H1 (cell line): ENCODE measurements at places on chromosomes 5 and 9. TPM values are rescaled to one million over a fixed set of nuclear protein-coding genes. Genes with fewer than 3 reads are reported as not detected.

The ANKRD18A gene
- 4.0 and 13.2 TPM in 2 replicates for total RNA-seq

The TMEM215 gene
- 0.36 and 0.67 TPM in 2 replicates for total RNA-seq

The PCDHB6 gene
- 0.17 and 0.28 TPM in 2 replicates for total RNA-seq

The FCN2 gene
- not detected in 2 replicates for total RNA-seq

The TAF1L gene
- total RNA-seq: not detected in 2 replicates

The PLPP7 gene
- total RNA-seq: 3.4 TPM in 2 replicates

The SLC34A3 gene
- total RNA-seq: not detected in 2 replicates

The NIM1K gene
- total RNA-seq: not detected in 2 replicates

- no peaks in the 10 kb centered on the region for H3K4me1 ChIP-seq
- H3K27ac ChIP-seq: no peak overlapping the region
- no peak for DNase-seq
- no peaks in the 10 kb centered on the region for H3K36me3 ChIP-seq
- no peak overlapping the region for H3K4me3 ChIP-seq
These were observed 57.1 kb downstream of the GALNT12 start for GRCh38 chr9:98864281-98865174.

DNA sequence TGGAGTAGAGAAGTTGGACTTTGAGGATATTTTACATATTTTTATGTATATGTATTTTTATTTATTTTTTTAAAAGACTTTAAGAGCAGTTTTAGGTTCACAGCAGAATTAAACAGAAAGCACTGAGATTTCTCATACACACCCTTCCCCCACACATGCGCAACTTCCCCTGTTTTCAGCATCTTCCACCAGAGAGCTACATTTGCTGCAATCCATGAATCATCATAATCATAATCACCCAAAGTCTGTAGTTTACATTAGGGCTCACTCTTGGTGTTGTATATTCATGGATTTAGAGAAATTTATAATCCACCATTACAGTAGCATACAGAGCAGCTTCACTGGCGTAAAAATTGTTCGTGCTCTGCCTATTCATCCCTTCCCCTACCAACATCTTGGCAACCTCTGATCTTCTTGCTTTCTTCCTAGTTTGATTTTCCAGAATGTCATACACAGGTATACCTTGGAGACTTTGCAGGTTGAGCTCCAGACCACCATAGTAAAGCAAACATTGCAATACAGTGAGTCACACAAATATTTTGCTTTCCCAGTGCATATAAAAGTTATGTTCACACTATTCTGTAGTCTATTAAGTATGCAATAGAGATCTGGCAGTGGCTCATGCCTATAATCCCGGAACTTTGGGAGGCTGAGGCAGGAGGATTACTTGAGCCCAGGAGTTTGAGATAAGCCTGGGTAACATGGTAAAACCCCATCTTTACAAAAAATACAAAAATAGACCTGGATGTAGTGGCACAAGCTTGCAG lies 9.6 kb upstream of the CCDC171 start:
- no peaks in the 10 kb centered on the region for H3K4me1 ChIP-seq
- no peak overlapping the region for H3K27ac ChIP-seq
- H3K4me3 ChIP-seq: no peak overlapping the region
- DNase-seq: no peak
- no peaks in the 10 kb centered on the region for H3K36me3 ChIP-seq
- no peaks in the 10 kb centered on the region for H3K27me3 ChIP-seq

- H3K4me3 ChIP-seq: no peak overlapping the region
- H3K36me3 ChIP-seq: no peaks in the 10 kb centered on the region
- no peak overlapping the region for H3K27ac ChIP-seq
- H3K4me1 ChIP-seq: no peaks in the 10 kb centered on the region
These were observed 467.8 kb downstream of the TMEM232 start for GRCh38 chr5:110258460-110259216.

DNA sequence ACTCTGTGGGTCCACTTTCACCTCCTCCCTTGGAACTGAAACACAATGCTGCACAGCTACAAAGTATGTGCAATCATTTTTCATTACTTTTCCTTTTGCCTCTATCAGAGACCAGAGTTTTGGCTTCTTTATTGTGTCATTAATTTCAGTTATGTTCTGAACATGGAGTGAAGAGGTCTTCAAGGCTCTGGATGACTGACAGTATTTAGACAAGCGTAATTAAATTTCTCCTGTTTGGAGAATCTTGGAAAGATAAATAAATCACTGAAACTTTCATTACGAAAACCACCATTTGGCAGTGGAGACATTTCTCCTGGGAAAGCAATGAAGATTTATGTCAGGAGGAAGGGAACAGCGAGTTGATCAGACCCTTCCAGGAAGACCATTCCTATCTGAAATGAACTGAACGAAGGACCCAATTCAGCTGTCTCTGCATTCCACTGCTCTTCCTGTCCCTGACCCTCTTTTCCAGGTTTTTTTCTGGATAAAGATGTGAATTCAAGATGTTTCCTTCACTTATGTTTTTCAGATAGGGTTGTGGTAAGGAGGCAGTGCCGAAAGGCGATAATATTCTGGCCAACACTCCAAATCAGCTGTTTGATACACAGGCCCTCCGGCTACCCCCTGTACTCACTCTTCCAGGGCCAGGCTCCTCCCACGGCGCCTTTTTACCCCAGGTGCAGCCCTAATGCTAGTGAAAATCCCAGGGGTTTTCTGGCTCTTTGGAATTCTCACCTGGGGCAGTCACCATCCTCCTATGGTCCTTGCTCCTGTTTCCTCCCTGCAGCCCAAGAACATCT lies 77.2 kb upstream of the OSMR start:
- H3K27me3 ChIP-seq: no peaks in the 10 kb centered on the region
- no peak overlapping the region for H3K27ac ChIP-seq
- no peaks in the 10 kb centered on the region for H3K36me3 ChIP-seq
- H3K4me3 ChIP-seq: no peak overlapping the region
- no peak for DNase-seq
- no peaks in the 10 kb centered on the region for H3K4me1 ChIP-seq

DNA sequence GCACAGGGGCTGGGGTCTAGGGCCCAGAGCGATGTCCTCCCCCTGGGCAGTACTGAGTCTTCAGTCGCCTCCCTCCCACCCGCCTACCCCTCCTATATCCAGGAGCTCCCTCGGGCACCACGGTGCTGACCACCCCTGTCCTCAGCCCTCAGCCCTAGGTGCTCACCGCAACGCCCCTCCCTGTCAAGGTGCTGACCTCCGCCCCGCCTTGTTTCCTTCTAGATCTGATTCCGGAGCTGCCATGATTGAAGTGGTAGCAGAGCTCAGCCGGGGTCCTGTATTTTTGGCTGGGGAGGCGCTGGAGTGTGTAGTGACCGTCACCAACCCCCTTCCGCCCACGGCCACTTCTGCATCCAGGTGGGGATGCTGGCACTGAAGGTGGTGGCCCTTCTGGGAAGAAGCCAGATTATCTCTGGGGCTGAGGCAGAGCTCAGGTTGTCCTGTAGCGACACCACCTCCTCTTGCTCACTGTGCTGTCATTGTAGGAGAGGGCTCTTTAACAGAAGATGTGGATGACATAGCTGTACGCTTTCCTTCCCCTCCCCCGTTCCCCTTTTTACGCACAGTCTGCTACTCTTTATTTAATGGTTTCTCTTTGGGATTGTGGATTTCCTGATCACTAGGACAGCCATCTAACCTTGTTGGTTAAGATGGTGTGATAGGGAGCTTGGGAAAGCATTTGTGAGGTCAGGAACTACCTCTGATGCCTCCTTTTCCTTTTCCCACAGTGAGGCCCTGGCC lies 598 bp downstream of the RGP1 start:
- no peaks in the 10 kb centered on the region for H3K27me3 ChIP-seq
- no peak for DNase-seq
- peak overlapping the region; percentile 98 for H3K4me3 ChIP-seq

GRCh38 chr5:17991775-17992174 lies 357.5 kb downstream of the TAF11L14 start:
- H3K27me3 ChIP-seq: no peaks in the 10 kb centered on the region
- H3K4me3 ChIP-seq: no peak overlapping the region
- no peaks in the 10 kb centered on the region; the same call in 1 of the 2 replicates for H3K4me1 ChIP-seq
- no peaks in the 10 kb centered on the region for H3K36me3 ChIP-seq
- no peak overlapping the region for H3K27ac ChIP-seq
- no peak for DNase-seq

GRCh38 chr5:84564321-84565075 lies 179.8 kb upstream of the EDIL3 start:
- no peak overlapping the region for H3K4me3 ChIP-seq
- H3K27me3 ChIP-seq: no peaks in the 10 kb centered on the region
- DNase-seq: no peak
- no peaks in the 10 kb centered on the region for H3K36me3 ChIP-seq
- no peak overlapping the region for H3K27ac ChIP-seq

- no peaks in the 10 kb centered on the region for H3K36me3 ChIP-seq
- no peak for DNase-seq
These were observed 1.1 kb downstream of the SLC35A4 start for GRCh38 chr5:140565780-140566095.

GRCh38 chr5:173793648-173794548 lies 94.3 kb upstream of the CPEB4 start:
- H3K27me3 ChIP-seq: no peaks in the 10 kb centered on the region
- H3K4me1 ChIP-seq: no peaks in the 10 kb centered on the region
- H3K36me3 ChIP-seq: no peaks in the 10 kb centered on the region; the same call in 1 of the 2 replicates
- H3K27ac ChIP-seq: no peak overlapping the region
- no peak overlapping the region for H3K4me3 ChIP-seq
- DNase-seq: no peak

DNA sequence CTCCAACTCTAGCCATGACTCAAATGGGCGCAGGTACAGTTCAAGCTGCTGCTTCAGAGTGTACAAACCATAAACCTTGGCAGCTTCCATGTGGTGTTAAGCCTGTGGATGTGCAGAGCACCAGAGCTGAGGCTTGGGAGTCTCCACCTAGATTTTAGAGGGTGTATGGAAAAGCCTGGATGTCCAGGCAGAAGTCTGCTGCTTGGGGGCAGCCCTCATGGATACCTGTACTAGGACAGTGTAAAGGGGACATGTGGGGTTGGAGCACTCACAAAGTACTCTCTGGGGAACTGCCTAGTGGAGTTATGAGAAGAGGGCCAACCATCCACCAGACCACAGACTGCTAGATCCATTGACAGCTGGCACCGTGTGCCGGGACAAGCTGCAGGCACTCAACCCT lies 273.5 kb upstream of the ST8SIA4 start:
- H3K27ac ChIP-seq: no peak overlapping the region
- no peaks in the 10 kb centered on the region for H3K36me3 ChIP-seq
- H3K4me1 ChIP-seq: no peaks in the 10 kb centered on the region
- H3K4me3 ChIP-seq: no peak overlapping the region

- H3K27ac ChIP-seq: no peak overlapping the region
- DNase-seq: no peak
- no peaks in the 10 kb centered on the region for H3K36me3 ChIP-seq
- no peaks in the 10 kb centered on the region for H3K4me1 ChIP-seq
- no peak overlapping the region for H3K4me3 ChIP-seq
These were observed 634.3 kb downstream of the PDE4D start for GRCh38 chr5:59259237-59259636.

GRCh38 chr5:73318308-73318719 lies 130.3 kb downstream of the FOXD1 start:
- no peak overlapping the region for H3K27ac ChIP-seq
- H3K4me3 ChIP-seq: no peak overlapping the region
- no peak for DNase-seq
- no peaks in the 10 kb centered on the region for H3K36me3 ChIP-seq
- peaks cover 5% of the 10 kb centered on the region for H3K27me3 ChIP-seq
- H3K4me1 ChIP-seq: peaks cover 10% of the 10 kb centered on the region

GRCh38 chr9:134252084-134252830 lies 74.0 kb upstream of the RXRA start:
- H3K4me1 ChIP-seq: no peaks in the 10 kb centered on the region
- H3K27ac ChIP-seq: no peak overlapping the region
- no peaks in the 10 kb centered on the region for H3K36me3 ChIP-seq
- no peaks in the 10 kb centered on the region for H3K27me3 ChIP-seq
- H3K4me3 ChIP-seq: no peak overlapping the region

DNA sequence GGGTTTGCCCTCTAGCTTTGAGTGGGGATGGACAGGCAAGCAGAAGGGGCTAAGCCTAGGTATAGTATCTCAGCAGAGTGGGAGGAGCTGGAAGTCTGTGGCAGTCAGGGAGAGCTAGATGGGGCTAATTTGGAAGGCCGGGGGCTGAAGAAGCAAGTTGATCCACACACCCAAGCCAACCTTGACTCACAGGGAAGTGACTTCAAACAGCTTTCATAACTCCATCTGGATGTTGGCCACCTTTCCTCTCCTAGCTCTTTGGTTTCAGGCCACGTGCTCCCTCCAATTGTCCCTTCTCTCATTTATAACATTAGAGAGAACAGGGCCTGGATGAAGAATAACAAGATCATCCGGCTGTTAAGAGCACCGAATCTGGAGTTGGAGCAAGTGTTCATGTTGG lies 36.8 kb downstream of the EGR1 start:
- H3K27me3 ChIP-seq: no peaks in the 10 kb centered on the region
- no peaks in the 10 kb centered on the region for H3K4me1 ChIP-seq
- H3K27ac ChIP-seq: no peak overlapping the region
- H3K36me3 ChIP-seq: 0 out of 2 replicates have a peak, but pooled peaks cover 3% of the 10 kb centered on the region
- no peak for DNase-seq

DNA sequence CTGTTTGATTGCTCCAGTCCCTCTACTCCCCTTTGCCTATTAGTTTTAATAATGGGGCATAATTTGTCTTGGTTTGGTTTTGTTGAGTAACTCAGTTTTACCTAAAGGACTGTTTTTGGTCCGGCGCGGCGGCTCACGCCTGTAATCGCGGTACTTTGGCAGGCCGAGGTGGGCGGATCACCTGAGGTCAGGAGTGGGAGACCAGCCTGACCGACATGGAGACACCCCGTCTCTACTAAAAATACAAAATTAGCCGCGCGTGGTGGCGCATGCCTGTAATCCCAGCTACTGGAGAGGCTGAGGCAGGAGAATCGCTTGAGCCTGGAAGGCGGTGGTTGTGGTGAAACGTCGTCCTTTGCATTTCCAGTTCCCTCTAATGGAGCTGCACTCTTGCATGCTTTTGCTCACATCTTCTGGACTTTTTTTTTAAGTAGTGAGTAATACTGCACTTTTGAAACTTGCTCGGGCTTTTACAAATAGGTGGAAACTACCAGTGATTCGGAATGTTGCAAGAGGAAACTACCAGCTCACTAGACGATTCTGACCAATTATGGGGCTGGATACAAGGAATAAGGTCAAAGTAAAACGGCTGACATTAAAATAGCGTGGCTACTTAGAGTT lies 721 bp upstream of the MAML1 start:
- H3K27ac ChIP-seq: no peak overlapping the region
- DNase-seq: no peak
- peaks cover 3% of the 10 kb centered on the region; the same call in 1 of the 2 replicates for H3K4me1 ChIP-seq

- peak overlapping the region; percentile 67 for H3K4me3 ChIP-seq
- H3K36me3 ChIP-seq: no peaks in the 10 kb centered on the region
- peaks cover 18% of the 10 kb centered on the region for H3K4me1 ChIP-seq
- no peak for DNase-seq
- H3K27me3 ChIP-seq: peaks cover 26% of the 10 kb centered on the region
These were observed 30.1 kb upstream of the NFIB start for GRCh38 chr9:14344053-14344524.
